Activated naive CD8-positive, alpha-beta T cell treated with anti-CD3 and anti-CD28 coated beads for 36 hours (primary cell): ENCODE measurements at places on chromosomes 1 and 21.

DNA sequence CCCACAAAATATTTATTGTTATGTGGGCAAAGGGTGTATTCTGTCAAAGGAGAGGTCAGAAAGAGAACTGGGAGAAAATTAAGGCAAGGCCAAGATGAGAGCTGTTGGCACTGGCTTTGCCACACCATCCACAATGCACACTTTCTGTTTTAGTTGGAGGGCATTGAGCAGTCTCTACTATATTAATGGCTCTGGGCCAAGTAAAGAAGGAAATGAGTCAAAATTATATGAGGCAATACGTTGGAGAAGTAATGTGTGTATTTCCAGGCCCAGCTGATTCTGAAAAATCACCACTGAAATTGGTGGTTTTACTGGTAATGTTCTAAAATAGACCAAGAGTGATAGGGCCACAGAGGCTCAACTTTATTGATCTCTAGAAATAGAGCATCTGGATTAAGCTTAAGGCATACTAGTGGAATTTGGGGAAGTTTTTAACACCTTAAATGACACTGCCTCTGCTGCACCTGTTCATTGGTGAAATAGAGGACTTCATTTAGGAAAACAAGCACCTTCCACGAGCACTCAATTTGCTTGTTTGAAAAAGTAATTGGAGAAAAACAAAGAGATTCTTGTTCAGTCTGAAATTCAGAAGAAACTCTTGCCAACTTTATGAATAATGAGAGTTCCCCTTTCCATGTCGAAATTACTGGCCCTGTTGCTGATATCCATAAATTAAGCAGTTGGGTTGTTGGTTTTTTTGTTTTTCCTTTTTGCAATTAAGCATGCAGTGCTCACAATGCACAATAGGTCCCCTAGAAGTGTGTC is 424.9 kb downstream of the ADGRL2 start:
- no peaks in the 10 kb centered on the region for H3K27me3 ChIP-seq
- DNase-seq: no peak
- H3K27ac ChIP-seq: no peak overlapping the region
- no peak overlapping the region for H3K4me3 ChIP-seq

GRCh38 chr21:45695086-45695485 is 51.6 kb downstream of the PCBP3 start:
- H3K27ac ChIP-seq: no peak overlapping the region
- DNase-seq: no peak
- H3K27me3 ChIP-seq: no peaks in the 10 kb centered on the region
- H3K4me3 ChIP-seq: no peak overlapping the region
- H3K36me3 ChIP-seq: no peaks in the 10 kb centered on the region
- H3K4me1 ChIP-seq: peaks cover 11% of the 10 kb centered on the region

GRCh38 chr1:43873851-43874250 is 59.8 kb upstream of the ARTN start:
- no peaks in the 10 kb centered on the region for H3K4me1 ChIP-seq
- DNase-seq: no peak
- no peak overlapping the region for H3K27ac ChIP-seq
- H3K36me3 ChIP-seq: no peaks in the 10 kb centered on the region
- no peaks in the 10 kb centered on the region for H3K27me3 ChIP-seq

- no peaks in the 10 kb centered on the region for H3K27me3 ChIP-seq
- DNase-seq: no peak
- H3K27ac ChIP-seq: no peak overlapping the region
- peaks cover 16% of the 10 kb centered on the region for H3K36me3 ChIP-seq
- peaks cover 3% of the 10 kb centered on the region for H3K4me1 ChIP-seq
Observed at GRCh38 chr1:160293020-160293968, 8.4 kb upstream of the PEX19 start.

DNA sequence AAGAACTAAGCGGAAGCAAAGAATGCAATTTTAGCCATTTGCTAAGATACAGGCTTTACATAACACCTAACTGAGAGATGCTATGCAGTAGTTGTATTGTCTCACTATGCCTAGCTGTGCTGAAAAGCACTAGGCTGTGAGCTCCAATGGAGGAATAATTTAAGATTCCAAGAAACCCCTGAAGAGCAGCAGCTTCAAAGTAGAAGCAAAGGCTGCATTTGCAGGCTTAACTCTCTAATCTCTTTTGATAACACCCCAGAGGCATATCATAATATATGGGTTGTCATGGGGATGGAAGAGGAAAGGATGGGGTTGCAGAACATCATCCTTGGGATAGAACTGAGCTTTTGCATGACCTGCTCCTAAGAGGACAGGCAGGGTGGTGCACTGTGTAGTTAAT is 102.0 kb downstream of the ERG start:
- H3K27me3 ChIP-seq: peaks cover 28% of the 10 kb centered on the region
- H3K27ac ChIP-seq: no peak overlapping the region
- no peaks in the 10 kb centered on the region for H3K4me1 ChIP-seq
- no peak overlapping the region for H3K4me3 ChIP-seq
- H3K36me3 ChIP-seq: no peaks in the 10 kb centered on the region
- DNase-seq: no peak

DNA sequence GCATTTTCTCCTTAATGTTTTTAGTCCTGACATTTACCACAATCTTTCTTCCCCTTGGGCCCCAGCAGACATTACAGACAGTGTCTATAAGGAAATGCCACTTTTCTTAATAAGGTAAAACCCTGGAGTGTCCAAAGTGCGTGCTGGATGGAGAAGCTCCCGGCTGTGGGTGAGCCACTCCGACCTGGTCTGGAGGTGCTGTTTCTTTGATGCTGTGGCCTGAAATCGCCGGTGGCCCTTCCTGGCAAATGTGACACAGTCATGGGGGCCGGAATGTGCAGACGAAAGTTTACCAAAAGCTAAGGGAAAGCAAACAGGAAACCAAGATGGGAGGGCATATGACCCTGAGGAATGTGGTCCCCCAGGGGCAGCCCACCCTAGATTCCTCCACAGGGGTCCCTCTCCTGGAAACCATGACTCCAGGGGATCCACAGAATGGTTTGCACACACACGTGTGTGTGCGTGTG is 77.9 kb downstream of the FHAD1 start:
- no peak overlapping the region for H3K4me3 ChIP-seq
- peaks cover 21% of the 10 kb centered on the region for H3K27me3 ChIP-seq
- DNase-seq: no peak
- no peak overlapping the region for H3K27ac ChIP-seq

DNA sequence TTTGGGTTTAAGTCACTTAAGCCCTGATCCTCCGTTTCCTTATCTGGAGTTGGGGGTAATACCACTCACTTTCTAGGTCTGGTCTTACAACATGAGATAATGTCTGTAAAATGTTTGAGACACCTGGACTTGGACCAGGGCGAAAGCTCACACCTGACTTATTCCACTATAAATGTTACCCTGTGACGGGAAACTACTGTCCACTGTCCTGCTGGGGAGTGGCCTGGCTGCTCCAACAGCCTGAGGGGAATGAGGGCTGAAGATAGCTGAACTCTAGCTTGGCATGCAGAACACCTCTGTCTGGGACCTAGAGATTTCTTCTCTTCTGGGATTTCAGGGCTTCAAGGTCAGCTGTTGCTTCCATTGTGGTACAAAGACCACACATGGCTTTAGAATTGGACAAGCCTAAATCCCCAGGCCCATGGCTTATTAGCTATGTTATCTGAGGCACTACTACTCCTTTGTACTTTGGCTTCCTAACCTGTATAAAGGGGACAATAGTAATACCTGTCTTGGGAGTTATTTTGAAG is 9.5 kb upstream of the A3GALT2 start:
- no peaks in the 10 kb centered on the region for H3K27me3 ChIP-seq
- DNase-seq: no peak
- H3K36me3 ChIP-seq: peaks cover 13% of the 10 kb centered on the region
- no peak overlapping the region for H3K27ac ChIP-seq

DNA sequence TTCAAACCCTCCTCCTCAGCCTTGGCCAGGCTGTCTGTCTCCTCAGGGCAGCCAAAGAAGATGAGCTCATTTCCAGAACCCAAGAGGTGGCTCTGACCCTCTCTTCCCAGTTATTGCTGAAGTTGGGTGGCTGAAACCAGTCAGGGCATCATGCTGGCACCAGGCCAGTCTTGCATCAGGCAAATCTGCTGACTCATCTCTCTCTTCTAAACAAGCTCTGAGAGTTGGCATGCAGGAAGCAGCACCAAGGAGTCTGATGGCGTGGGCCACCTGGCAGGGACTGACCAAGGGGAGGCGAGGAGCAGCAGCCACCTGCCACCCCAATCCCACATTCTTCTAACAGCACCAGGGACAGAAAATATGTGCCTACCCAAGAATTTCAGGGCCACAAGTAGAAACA is 104.8 kb upstream of the ATP1A1 start:
- no peak for DNase-seq
- no peaks in the 10 kb centered on the region for H3K36me3 ChIP-seq
- H3K27ac ChIP-seq: no peak overlapping the region
- no peaks in the 10 kb centered on the region for H3K27me3 ChIP-seq

DNA sequence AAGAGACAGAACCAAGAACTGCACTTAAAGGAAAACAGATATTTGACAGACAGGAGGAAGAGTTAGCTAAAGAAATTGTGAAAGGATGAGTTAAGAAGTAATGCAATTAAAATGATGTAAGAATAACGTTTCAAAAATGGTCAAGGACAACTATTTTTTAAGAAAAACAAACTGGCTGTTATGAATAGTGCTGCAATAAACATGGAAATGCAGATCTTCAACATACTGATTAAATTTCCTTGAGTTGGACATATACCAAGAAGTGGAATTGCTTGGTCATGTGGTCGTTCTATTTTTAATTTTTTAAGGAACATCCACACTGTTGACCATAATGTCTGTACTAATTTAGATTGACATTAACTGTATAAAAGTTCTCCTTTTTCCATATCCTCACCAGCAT is 23.1 kb upstream of the PHTF1 start:
- H3K36me3 ChIP-seq: peaks cover 26% of the 10 kb centered on the region
- no peak overlapping the region for H3K4me3 ChIP-seq
- no peak overlapping the region for H3K27ac ChIP-seq
- H3K27me3 ChIP-seq: no peaks in the 10 kb centered on the region
- peaks cover 45% of the 10 kb centered on the region for H3K4me1 ChIP-seq

DNA sequence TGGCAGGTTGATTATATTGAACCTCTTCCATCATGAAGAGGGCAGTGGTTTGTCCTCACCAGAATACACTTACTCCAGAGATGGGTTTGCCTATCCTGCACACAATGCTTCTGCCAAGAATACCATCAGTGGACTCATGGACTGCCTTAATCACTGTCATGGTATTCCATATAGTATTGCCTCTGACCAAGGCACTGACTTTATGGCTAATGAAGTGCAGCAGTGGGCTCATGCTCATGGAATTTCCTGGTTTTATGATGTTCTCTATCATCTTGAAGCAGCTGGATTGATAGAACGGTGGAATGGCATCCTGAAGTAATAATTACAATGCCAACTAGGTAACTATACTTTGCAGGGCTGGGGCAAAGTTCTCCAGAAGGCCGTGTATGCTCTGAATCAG is 16.6 kb upstream of the GBP6 start:
- DNase-seq: no peak
- no peaks in the 10 kb centered on the region for H3K27me3 ChIP-seq
- no peak overlapping the region for H3K27ac ChIP-seq

- H3K4me3 ChIP-seq: no peak overlapping the region
- H3K27me3 ChIP-seq: peaks cover 11% of the 10 kb centered on the region
- no peaks in the 10 kb centered on the region for H3K4me1 ChIP-seq
- no peak overlapping the region for H3K27ac ChIP-seq
- no peaks in the 10 kb centered on the region for H3K36me3 ChIP-seq
Observed at GRCh38 chr1:48194801-48195200, 27.7 kb upstream of the SLC5A9 start.

DNA sequence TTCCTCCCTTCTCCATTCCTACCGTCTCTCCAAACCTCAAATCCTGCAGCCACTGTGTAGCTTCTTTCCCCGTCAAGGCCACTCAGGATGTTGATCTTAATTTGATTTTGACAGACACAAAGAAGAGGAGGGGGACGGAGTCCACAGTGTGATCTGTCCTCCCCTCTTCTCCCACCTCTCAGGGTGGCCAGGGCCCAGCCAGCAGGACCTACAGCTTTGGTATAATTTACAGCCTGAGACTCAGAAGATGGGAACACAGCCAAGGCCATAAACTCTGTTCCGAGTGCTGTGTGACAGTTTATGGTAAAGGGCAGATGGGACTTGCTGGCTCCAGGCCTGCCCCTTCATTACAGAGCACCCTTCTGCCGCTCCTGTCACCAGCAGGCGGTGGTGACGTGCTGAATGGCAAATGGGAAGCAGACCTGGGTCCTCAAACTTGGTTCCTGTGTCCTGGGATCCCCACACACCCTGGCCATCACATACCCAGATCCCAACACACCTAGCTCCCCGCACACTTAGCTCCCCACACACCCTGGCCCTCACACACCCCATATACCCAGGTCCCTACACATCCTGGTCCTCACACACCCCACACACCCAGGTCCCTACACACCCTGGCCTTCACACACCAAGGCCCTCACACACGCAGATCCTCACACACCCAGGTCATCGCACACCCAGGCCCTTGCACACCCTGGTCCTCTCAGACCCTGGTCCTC is 71.6 kb downstream of the CD2 start:
- H3K27ac ChIP-seq: peak overlapping the region; percentile 94
- peaks cover 46% of the 10 kb centered on the region for H3K4me1 ChIP-seq
- H3K36me3 ChIP-seq: peaks cover 25% of the 10 kb centered on the region

- no peak overlapping the region for H3K27ac ChIP-seq
- no peak overlapping the region for H3K4me3 ChIP-seq
- peak; percentile 70 for DNase-seq
- peaks cover 11% of the 10 kb centered on the region for H3K4me1 ChIP-seq
Observed at GRCh38 chr1:44237721-44238457, 24.6 kb downstream of the DMAP1 start.

GRCh38 chr1:87243573-87243972 is 85.1 kb upstream of the LMO4 start:
- no peaks in the 10 kb centered on the region for H3K4me1 ChIP-seq
- no peaks in the 10 kb centered on the region for H3K36me3 ChIP-seq
- no peak for DNase-seq
- no peak overlapping the region for H3K4me3 ChIP-seq
- no peak overlapping the region for H3K27ac ChIP-seq

DNA sequence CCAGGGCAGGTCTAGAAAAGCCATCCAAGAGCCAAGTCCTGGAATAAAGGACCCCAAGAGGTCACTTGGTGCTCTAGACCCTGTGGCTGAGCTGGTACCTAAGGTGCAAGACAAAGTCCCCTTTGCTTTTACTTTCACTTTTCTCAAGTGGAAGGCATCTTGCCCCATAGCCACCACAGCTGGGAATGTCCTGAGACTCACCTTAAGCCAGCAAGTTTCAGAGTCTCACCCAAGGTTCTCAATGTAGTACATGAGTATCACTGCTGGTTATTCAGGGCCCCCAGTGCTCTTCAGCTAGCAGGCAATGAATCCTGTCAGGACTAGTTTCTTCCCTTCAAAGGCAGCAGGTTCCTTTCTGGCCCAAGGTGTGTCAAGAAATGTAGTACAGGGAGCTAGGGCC is 67.5 kb downstream of the UROD start:
- peaks cover 5% of the 10 kb centered on the region for H3K27me3 ChIP-seq
- no peaks in the 10 kb centered on the region for H3K36me3 ChIP-seq
- no peak overlapping the region for H3K27ac ChIP-seq
- DNase-seq: no peak
- no peak overlapping the region for H3K4me3 ChIP-seq
